Stimulated activated CD8-positive, alpha-beta memory T cell treated with anti-CD3 and anti-CD28 coated beads, Interleukin-4, amount 100 ng/mL, for 4 hours (primary cell): ENCODE measurements at places on chromosomes 12 and 14.

GRCh38 chr12:24550609-24551008, 398.3 kb downstream of the BCAT1 start:
- DNase-seq = no peak

DNA sequence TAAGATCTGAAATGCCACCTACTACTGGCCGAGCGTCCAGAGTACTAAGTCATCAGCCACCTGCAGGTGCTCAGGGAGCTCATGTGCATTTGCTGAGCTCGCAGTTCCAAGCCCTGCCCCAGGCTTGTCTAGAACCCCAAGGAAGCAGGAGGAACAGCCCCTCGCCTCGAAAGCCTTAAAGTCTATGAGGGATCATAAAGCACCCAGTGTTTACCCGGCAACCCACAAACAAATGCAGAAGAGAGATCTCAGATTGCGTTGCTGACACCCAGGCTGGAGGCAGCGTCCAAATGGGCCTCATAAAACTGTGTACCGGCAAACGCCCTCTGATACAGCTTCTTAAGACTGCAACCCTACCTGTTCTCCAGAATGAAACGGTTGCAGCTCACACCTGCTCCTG, 6.8 kb downstream of the KDM2B start:
- DNase-seq = no peak

GRCh38 chr12:40874868-40875267, 182.6 kb downstream of the CNTN1 start:
- DNase-seq = no peak

DNA sequence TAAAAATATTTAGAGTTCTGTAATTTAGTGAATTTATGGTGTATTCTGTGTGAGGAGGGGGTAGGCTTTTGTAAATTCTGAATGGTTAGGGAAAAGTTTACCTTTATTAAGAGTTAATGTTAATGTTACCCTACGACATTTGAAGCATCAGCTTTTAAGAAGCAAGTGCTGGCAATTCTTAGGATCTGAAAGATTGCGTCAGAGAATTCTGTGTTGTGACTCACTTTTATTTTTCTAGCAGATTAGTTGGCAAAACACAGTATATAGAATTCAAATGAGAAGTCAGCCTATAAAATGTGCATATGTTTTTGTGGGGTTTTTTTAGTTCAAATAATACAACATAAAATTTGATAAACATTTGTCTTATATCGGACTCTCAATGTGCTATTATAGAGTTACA, 97.6 kb downstream of the RAD52 start:
- no peak for DNase-seq

- no peak for DNase-seq
These were observed 244.9 kb upstream of the DIO2 start for GRCh38 chr14:80456209-80456608.

DNA sequence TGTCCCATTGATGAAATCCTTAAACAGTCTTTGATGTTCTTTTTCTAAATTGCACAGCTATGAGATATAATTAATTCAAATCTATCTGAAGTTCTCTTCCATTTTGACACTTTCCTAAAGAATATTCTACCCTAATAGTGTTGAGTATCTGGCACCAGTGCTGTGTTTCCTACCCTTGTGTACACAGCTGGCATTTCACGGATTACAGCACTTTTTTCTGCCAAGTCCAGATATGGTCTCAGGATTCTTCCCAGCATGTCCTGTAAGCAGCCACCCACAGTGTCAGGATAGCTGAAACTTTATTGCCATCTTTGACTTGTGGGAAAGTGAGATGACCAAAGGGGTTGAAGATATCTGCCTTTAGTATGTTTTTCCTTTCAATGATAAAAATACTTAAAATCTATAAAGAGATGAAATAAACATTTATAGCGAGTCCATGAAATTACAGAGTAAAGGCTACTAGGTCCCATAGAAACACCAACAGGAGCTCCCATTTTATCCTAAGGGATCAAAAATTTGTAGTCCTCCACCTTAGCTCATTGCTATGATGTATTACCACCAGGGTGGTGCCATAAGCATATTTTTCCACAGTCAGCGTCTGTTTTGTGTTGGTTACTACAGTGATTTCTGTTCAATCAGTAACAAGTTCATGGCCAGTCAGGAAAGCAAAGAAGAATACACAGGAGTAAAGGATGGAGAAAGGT, 96.7 kb downstream of the TRHDE start:
- DNase-seq = no peak

GRCh38 chr12:95395696-95396095, 78.3 kb upstream of the METAP2 start:
- DNase-seq = no peak

DNA sequence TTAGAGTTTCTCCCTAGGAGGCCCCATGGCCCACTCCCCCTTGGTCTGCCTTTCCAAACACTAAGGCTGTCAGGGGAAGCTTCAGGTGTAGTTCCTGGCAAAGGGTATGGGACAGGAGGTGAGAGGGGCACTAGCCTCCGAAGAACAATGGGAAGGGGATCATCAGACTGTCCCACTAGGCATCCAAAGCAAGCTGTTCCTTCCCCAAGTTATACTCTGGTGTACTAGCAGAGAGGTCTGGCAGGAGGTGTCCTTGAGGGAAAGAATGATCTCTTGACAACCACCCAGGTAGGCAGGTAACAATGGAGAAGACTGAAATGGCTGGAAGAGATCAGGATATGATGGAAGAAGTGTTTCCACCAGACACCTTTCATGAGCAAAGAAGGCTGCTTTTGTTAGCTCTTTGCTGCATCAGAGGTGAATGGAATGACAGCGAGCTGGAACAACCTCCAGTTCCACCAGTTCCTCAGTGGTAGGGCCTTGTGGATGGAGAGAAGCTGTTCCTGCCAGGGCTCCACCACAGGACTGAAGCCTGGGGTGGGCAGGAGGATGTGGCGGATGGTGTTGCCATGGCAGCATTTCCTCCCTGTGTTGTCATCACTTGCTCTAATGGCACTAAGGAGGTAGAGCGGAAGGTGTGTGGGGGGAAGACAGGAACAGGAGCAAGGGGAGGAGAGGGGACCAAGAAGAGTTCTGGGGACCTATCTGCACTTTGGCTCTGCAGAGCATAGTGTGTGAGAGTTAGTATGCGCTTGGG, 2.3 kb upstream of the AGAP2 start:
- DNase-seq = peak; percentile 63

- DNase-seq = no peak
These were observed 133.7 kb downstream of the TMEM30B start for GRCh38 chr14:61147381-61147821.

DNA sequence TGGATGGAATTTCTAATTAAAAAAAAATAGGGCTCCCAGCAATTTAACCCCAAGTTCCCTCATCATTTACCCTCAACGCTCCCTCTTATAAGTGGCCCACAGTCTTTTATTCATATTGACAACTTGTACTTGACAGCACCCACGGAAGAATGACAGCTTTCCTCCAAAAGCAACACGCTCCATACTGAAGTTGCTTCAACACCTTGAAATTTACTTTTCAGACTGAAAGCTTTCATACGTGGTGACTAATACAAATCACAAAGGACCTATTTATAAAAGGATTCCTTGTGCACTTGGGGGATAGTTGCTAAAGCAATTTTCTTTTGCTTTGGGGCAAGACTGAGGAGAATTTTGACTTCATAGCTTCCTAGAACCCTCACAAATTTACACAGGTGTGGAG, 1629.4 kb upstream of the SEL1L start:
- no peak for DNase-seq

DNA sequence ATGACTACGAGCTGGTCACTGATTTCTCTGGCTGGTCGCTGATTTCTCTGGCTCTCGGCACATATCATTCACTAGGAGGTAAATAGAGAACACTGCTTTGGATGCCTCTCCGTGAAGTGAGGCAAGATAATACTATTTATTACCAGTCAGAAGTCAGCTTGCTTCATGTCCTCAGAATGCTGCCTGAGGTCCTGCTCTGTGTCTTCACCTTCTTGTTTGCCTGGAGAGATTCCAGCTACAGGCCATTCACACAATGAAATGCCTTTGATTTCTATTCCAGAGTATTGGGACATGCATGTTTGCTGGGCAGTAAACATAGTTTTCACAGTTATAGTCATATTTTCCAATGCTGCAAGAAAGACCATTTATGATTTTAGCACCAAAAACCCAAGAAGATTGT, 106.7 kb downstream of the AEBP2 start:
- DNase-seq = no peak

DNA sequence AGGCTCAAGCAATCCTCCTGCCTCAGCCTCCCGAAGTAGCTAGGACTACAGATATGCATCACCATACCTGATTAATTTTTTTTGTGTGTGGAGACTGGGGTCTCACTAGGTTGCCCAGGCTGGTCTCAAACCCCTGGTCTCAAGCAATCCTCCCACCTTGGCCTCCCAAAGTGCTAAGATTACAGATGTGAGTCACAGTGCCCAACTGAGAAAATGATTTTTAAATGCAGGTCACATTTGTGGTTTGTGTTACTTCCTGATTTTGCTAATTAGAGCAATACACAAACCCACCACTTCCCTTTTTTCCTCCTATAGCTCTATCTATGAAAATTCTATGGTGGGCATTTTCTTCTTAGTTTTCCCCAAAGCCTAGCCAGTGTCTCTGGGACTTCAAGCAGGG, 45.5 kb upstream of the TMEM263 start:
- DNase-seq = no peak

DNA sequence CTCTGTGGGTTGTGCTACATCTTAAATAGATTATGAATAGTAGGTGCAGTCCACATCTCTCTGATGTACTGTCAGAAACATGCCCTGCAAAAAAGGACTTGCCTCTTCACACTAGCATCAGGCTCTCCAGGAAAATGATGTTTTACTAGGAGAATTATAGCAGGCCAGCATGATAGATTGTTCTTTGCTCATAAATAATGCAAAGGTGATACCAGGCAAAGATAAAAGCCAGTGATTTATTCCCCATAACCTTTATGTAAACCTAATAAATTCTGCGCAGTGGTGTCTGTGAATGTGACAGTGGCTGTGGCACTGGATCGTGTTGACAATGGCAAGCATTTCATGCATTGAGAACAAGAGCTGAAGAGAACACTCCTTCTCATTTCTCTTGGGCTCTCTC, 646.5 kb upstream of the SEL1L start:
- DNase-seq = no peak

GRCh38 chr14:89422181-89422951, 5.3 kb upstream of the FOXN3 start:
- no peak for DNase-seq

DNA sequence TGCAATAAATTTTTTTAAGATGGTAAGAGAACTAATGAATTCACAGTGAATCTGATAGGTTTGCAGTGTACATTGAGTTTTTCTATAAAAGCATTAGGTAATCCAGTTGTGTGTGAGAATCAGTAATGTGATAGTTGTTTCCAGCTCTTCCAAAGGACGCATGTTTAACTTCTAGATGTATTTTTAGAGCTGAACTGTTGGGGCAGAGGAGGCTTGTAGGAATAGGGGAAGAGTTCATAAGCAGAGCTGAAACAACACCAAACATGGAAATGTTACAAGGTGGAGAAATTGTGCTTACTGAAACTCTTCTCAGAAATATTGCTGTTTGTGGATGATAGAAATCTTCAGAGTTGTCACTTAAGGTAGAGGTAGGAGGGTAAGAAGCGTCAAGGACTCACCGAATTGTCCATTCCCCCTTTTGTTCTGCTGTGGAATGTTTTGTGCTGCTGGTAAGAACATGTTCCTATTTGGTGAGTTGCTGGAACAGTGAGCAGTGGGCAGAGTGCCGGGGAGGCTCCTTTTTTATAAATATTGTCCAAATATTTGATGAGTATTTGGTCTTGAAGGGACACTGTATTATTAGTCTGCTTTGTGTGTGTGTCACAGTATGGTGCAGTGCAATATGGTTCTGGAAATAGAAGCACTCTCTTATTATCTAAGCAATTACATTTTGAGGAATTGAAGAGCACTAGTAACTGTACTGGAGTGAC, 76.7 kb downstream of the ANO6 start:
- no peak for DNase-seq

DNA sequence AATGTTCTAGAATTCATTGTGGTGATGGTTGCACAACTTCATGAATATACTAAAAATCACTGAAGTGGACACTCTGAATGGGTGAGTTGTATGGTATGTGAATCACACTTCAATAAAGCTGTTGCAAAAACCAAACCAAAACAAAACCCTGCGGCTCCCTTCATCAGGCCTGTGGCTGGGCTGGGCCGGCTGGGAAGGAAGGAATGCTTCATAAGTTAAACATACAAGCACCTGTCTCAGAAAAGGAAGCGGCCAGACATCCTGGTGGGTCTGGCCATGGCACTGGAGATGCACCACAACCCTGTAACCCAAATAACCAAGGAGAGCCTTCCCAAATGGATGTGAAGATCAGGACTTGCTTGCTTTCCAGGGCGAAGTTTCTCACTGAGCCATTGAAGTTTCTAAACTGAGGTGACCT, 34.9 kb downstream of the TTC7B start:
- DNase-seq = no peak

- DNase-seq = peak; percentile 52
These were observed 3.5 kb upstream of the AAAS start for GRCh38 chr12:53324779-53325510.

DNA sequence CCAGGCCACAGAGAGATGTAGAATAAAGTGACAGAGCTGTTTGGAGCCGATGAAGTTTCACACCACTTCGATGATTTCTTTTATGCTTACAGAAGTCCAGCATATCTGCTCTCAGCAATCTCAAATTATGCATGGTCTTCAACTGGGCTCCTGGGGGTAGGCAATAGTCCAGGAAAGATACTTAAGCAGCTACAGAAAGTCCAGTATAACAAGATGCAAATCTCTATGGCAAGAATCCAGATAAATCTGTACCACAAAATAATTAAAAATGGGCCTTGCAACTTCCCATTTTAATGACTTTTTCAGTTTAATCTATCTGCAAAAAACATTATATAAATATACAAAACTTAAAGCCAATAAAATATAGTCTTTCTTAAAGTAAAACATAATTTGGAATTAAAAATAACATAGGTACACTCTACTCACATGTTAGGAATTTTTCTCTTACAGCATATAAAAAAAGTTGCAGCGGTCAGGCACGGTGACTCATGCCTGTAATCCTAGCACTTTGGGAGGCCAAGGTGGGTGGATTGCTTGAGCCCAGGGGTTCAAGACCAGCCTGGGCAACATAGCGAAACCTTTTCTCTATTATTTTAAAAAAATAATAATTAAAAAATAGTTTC, 20.5 kb upstream of the RAD51AP1 start:
- DNase-seq = no peak

GRCh38 chr12:82873951-82874350, 187.2 kb downstream of the TMTC2 start:
- DNase-seq = no peak
